ENCODE measurements at places on chromosomes 2 and 18.

- no peak for DNase-seq
These were observed 107.8 kb upstream of the ST3GAL5 start for GRCh38 chr2:85996591-85996990.

DNA sequence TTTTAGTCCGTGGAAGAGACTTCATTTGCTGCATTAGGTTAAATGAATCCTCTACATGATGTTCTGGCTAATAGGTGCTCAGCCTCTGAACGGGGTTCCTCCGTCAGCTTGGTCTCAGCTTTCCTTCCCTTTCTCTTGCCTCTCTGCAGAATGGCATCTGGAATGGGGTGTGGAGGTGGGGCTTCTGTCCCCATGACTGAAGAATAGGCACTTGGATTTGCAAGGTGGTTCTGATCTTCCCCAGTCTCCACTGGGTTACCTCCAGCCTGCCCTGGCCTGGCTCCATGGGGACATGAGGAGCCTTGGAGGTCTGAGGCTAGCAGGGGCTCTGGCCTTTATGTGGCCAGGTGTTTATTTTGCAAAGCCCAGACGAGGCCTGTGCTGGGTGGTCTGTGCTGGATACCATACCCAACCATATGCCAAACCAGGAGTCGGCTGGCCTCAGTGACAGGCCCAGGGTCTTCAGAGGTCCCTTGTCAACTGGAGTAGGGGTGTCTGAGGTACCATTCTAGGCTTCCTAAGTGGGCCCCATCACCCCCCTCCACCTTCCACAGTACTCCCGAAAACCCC lies 28.2 kb upstream of the LAPTM4A start:
- no peak for DNase-seq

- DNase-seq, result no peak
These were observed 84.2 kb upstream of the CD302 start for GRCh38 chr2:159882130-159882745.

DNA sequence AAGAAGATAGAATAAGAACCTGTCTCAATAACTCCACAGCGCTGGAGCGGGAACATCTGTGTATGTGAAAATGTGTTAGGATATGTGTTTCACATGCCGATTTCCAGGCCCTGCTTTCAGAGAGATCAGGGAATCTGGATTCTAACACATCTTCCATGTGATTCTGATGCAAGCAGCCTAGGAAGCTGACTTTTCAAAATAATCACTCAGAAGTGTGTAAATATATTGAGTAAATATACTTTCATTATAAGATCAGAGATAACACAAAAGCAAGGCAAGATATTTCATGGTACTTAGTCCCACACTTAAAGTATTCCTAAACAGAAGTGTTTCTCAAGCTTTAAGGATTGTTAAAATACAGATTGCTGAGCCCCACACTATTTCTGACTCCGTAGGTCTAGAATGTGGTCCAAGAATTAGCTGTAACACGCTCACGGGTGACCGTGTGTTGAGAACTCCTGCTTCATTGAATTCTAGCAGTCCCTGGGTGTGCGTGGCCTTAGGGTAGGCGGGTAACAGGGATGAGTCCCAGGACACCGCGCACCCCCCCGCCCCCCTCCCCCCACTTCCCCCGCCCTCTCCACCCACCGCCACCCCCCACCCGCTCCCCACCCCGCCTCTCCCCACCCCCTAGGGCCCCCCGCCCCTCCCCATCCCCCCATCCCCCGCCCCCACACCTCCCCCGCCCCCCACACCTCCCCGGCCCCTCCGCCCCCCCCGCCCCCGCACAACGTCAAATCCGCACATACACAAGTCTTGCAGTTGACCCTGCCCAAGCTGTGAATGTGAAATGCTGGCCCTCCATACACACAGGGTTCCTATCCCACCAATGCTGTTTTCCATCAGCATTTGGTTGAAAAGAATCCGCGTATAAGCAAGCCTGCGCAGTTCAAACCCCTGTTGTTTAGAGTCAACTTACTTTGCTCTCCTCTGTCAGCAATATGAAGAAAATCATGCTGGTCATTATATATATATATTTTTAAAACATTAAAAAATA lies 94.2 kb upstream of the SLC39A10 start:
- no peak for DNase-seq

- DNase-seq, result peak; percentile 27
These were observed 856.1 kb upstream of the ID2 start for GRCh38 chr2:7825591-7826312.

DNA sequence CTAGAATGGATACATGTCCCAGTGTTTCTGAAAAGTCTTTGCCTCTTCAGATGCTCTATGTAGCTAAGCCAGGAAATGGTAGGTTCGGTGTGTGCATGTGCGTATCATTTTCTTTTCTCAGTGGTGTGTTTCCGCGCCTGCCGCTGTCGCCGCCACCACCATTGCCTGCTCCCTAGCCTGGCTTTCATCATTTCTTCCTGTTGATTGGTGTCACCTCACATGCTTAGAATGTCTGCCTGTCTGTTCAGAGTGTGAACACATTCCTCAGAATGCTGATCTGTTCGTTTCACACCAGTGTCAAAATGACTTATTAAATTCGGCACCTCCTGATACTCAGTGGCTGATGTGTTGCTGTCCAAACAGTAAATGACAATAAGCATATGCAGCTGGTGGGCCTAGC lies 255.2 kb upstream of the SPRED2 start:
- DNase-seq, result no peak

GRCh38 chr2:6865346-6866274 lies at the start of gene CMPK2:
TSS of gene CMPK2 (minus strand) at chr2:6865907. CDS start at chr2:6865696, 211 bp downstream.
- DNase-seq, result peak; percentile 62

Data from stimulated activated CD4-positive, alpha-beta T cell treated with anti-CD3 and anti-CD28 coated beads, Interleukin-1b, Interleukin-23, amount 100 ng/mL, for 24 hours (primary cell).